ENCODE measurements at places on chromosomes 12 and 14.
A peak's percentile ranks its signal among the peaks of the same experiment; 100 is the strongest.

DNA sequence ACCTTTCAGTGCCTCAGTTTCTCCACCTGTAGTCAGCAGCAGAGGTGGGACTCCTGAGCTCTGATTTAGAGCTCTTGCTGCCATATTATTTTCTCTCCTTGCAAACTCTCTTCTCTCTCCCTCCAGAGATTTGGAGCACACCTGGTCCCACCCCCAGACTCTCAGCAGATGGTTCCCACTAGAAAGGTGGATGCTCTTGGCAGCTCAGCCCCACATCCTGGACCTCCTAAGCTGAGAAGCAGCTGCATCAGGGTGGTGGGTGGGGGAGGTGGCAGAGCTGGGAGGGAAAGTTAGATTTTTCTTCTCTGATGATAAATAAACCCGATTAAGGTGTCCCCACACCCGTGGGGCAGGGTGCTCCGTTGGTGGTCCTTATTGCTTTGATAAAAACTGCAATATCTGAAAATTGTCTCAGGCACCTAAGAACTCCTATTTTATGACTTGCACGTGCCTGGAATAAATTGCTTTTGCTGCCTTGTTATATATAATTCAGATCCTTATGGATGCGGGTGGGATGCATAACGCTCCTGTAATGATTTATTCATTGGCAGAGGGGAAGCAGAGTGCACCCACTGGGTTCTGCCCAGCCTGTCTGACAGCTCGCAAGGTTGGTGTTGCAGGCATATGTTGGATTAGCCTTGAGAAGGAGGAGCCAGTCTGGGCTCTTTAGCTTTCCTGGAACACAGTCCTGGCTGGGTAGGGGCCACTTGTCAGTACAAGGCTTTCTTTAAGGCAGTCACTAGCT, 214.2 kb downstream of the SUDS3 start:
- no peak for DNase-seq

GRCh38 chr12:29041621-29042020, 107.5 kb upstream of the FAR2 start:
- DNase-seq: no peak

DNA sequence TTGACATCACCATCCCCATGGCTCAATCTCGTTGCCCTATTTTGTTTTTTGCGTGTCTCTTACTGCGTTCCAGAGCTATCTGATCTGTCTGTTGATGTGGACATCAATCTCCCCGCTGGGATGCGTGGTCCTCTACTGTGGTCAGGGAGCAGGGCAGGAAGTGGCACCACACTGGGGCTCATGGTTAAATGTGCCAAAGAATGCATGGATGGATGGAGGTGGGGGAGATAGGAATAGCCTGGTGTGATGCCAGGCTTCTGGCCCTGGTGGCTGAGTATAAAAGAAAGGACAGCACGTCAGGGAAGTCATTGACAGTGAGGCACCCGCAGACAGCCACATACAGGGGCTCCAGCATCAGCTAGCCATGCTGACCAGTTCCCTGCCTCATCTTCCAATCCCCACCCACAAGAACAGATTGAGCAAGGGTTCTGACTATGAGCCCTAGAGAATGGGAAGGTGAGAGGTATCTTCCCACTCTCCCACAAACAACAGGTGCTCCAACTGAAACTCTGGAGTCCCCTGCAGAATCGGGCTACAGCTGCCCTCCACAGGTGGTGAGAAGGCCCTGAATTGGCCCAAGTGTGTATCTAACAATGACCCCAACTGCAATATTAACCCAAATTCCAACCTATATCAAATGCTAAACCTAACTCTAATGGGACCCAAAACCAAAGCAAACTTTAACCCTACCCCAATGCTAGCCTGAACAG, 2.7 kb upstream of the BEGAIN start:
- no peak for DNase-seq

DNA sequence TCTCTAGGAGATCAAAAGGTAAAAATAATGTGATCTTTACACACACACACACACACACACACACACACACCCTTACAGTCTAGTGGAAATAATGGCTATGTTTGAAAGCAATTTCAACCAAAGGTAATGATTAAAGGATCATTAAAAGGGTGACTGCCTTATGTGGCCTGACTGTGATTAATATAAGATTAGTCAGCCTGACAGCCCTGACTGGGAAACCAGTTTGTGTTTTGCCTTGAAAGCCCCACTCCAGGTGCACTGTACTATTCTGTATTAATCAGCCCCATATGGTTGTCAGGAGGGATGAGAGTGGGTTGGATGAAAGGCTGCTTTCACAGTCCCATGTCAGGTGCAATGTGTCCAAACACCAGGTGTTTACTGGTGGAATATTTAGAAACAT, 10.5 kb downstream of the RASSF9 start:
- DNase-seq: no peak

DNA sequence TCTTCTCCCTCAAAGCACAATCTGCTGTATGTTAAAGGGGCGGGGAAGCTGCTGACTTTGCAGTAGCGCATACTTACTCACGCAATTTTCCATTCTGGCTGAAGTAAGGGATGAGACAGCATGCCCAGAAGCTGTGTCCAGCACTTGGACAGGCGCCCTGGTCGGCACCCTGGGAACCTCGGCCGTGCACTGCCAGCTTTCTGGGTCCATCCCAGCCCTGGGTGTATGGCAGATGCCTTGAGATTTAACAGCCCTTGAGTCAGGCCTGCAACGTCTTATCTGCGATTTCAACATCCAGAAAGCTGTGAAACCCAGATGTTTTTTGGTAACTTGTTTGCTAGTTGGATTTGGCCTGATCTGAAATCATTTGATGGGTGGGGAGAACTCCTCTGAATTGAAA, 16.1 kb downstream of the EML1 start:
- DNase-seq: no peak

DNA sequence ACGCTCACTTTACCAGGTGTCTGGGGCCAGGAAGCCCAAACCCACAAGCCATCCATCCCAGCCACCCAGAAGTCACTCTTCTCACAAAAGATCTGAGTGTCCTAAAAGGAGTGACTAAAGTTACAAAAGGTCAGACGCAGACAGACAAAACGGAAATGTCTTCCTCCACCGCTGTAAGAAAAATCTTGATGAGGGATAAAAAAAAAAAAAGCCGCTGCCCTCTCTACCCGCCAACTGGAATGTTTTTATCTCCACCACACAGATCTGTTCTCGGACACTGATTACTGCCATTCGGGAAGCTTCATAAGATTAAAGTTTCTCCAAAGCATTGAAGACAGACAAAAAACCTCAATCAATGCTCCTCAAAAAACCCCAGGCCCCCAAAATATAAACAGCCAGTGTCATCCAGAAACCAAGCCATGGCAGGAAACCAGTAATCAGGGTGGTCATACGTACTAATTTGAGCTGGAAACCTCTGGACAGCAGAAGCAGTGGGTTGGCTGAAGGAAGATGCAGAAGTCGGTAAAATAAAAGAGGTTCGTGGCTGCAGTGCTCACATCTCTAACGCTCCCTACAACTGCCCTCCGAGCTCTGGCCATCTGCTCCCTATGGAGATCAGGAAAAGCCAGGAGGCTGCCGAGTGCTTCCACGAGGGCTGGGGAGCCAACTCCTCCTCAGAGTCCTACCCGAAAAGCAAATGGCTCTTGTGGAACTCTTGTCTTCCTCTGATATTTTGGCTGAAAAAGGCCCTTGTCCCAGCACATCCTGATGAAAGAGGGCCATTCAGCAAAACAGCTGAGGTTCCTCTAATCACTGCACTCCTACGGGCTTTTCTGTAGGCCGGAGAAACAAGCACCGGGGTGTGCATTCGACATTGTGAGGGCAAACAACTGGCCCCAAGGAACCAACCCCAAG, 30.3 kb downstream of the SSH1 start:
- DNase-seq: no peak

- peak; percentile 77 for DNase-seq
These were observed at the start of gene SH2B3 for GRCh38 chr12:111405859-111406473. SH2B3 (plus strand) TSS chr12:111405923; CDS start chr12:111418146, 12,223 bp downstream.

- no peak for DNase-seq
These were observed 194.0 kb downstream of the DPF3 start for GRCh38 chr14:72699852-72700257.

- DNase-seq: no peak
These were observed 6.2 kb downstream of the WNT10B start for GRCh38 chr12:48965298-48965838.
